Activated T-cell treated with anti-CD3 and anti-CD28 coated beads for 1 hour (primary cell): ENCODE measurements at places on chromosomes 11 and 22.
A peak's percentile ranks its signal among the peaks of the same experiment; 100 is the strongest.

GRCh38 chr11:71221821-71222220, 30.6 kb downstream of the SHANK2 start:
- no peak for DNase-seq

GRCh38 chr11:117170210-117170609, 8.3 kb upstream of the SIDT2 start:
- no peak for DNase-seq

- no peak for DNase-seq
These were observed 453.4 kb downstream of the TBC1D22A start for GRCh38 chr22:47215851-47216250.

GRCh38 chr11:8512547-8512946, 81.5 kb downstream of the STK33 start:
- no peak for DNase-seq

- DNase-seq: no peak
These were observed 12.2 kb upstream of the MMP12 start for GRCh38 chr11:102886999-102887398.

DNA sequence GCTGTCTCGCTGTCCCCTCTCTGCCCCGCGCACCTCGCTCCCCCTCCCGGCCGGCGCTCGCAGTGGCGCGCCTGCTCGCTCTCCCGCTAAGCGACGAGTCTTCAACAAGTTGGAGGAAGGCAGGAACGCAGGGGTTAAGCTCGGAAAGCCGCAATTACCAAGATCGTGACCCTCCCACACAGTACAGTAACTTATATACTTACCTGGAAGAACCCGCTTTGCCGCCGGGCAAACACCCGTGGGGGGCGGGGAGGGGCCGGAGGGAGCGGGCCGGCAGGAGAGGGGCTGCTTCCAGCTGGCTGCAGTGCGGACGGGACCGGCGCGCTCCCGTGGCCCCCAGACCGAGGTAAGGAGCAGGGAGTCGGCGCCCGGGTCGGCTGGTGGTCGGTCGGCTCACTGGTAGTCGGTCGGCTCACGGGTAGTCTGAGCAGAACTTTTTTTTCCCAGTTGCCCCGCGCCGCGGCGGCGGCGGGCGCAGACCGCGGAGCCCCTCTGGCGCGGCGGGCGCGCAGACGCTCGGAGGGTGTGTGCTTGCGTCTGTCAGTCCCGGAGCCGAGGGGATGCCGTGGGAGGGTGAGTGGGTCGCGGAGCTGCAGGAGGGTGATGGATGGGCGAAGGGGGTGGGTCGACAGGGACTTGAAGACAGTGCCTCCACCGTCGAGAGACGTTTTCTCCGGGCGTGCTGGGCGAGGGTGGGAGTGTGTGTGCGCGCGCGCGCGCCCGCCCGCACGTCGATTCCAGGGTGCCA, 101.2 kb upstream of the HSD17B12 start:
- DNase-seq: no peak

GRCh38 chr22:23315341-23315917, 135.1 kb downstream of the BCR start:
- DNase-seq: peak; percentile 43

DNA sequence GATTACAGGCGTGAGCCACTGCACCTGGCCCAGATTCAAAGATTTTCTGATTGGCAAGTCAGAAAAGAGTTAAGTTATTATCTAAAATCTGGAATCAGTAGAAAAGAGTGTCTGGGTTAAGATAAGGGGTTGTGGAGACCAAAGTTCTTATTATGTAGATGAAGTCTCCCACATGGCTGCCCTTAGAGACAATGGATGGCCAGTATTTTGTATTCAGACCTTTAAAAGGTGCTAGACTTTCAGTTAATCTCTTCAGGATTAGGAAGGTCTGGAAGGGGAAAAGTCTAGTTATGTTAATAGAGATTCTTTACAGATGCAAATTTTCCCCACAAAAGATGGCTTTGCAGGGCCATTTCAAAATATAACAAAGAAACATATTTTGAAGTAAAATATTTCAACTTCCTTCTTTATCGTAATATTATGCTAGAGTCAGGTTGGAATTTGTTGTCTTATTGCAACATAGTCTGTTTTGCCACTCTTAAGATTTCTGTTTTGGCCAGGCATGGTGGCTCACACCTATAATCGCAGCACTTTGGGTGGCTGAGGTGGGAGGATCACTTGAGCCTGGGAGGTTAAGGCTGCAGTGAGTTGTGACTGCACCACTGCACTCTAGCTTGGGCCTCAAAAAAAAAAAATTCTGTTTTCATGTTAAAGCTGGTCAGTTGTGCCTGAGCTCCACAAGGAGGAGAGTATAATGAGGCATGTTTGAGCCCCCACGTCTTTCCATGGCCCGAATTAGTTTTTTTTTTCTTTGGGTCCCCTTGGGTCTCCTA, 14.0 kb downstream of the GRAMD1B start:
- no peak for DNase-seq

DNA sequence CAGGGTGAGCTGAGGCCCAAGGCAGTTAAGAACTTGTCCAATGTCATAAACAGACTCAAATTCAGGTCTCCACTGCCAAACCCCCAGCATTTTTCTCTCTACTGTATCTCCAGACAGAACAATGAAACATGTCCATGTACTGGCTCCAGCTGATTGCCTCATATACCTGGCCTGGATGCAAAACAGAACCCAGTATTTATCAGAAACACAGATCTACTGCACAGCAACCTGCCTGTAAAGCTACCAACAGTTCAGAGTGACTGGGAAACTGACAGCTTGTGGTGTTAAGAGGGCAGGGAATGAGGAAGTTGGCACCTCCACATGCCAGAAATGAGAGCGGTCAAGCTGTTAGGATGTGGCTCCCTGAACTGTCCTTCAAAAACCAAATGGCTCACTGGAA, 41.6 kb downstream of the C11orf71 start:
- no peak for DNase-seq

DNA sequence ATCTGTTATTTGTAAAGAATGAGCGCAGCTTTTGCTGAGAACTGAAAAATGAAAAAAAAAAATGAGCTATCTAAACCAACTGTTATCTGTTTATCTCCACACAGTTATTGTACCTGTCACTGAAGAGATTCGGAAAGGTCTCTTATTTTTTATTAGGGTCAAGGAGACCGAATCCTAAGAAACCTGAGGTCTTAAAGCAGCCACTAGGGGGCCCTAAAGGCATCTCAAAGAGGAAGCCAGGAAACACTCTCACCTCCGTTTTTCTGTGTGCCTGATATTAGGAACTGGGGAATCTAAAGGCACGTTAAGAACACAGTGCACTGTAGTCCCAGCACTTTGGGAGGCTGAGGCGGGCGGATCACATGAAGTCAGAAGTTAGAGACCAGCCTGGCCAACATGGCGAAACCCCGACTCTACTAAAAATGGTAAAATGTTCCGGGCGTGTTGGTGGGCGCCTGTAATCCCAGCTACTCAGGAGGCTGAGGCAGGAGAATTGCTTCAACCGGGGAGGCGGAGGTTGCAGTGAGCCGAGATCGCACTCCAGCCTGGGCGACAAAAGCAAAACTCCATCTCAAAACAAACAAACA, 3.5 kb upstream of the LARGE1 start:
- no peak for DNase-seq

DNA sequence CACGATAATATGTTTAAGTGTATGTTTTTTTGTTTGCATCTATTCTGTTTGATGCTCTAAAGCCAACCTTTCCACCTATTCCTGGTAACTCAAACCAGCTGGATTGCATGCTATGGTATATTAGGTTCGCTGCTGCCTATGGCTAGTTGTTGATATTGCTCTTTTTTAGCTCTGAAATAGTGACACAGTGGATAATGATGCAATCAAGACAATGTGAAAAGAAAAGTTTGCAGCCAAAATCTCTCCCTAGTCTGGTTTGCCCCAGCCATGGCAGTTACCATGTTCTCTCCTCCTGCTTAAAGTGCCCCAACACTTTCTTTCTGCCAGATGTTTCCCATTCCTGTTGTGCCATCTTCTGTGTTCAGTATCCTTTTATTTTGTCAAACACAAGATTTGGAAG, 269.7 kb downstream of the DYNC2H1 start:
- no peak for DNase-seq

DNA sequence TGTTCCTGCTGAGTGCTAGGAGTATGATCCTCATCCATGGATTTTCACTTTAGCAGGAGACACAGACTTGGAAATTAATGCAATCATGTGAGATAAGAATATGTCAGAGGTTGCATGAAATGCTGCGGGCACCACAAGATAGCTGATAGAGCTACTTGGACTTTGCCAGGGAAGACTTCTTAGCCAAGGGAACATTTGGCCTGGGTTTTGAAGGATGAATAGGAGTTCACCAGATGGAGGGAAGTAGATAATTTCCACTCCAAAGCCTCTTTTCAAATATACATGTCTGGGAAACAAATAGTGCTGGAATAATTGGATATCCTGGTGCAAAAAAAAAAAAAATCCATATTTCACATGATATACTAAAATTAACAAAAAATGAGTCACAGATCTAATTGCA, 44.2 kb downstream of the MYO18B start:
- no peak for DNase-seq

GRCh38 chr11:29616611-29617010, 400.2 kb downstream of the KCNA4 start:
- no peak for DNase-seq

GRCh38 chr22:49872347-49872746, 18.7 kb downstream of the ZBED4 start:
- no peak for DNase-seq

GRCh38 chr22:37054600-37055365, 3.2 kb downstream of the KCTD17 start:
- no peak for DNase-seq

- no peak for DNase-seq
These were observed 18.3 kb downstream of the CYTH4 start for GRCh38 chr22:37300551-37301017.

- DNase-seq: no peak
These were observed 431.9 kb upstream of the ANO5 start for GRCh38 chr11:21761000-21761399.

DNA sequence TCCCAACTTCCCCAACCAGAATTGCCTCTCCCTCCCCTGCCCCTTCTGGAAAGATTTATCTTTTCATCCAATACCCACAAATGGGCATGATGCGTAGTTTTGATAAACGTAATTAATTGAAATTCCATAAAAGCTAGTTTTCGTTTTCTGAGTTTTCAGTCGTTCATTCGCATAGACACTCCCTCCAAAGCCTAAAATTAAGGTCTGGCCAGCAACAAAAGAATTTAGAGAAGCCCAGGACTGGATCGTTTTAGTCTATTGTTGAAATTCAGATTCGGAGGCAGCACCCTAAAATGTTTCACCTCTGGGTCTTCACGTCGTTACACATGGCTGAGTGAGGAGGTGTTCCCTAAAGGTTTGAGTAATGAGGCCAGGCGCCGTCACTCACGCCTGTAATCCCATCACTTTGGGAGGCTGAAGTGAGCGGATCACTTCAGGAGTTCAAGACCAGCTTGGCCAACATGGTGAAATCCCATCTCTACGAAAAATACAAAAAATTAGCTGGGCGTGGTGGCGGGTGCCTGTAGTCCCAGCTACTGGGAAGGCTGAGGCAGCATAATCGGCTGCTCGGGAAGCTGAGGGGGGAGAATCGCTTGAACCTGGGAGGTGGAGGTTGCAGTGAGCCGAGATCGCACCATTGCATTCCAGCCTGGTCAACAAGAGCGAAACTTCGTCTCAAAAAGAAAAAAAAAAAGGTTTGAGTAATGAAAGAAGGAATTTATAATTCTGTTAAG, 589 bp upstream of the NDUFC2 start:
- no peak for DNase-seq

GRCh38 chr11:88644724-88645123, 307.2 kb upstream of the CTSC start:
- DNase-seq: no peak

GRCh38 chr11:27234961-27235360, 128.1 kb downstream of the CCDC34 start:
- DNase-seq: no peak

GRCh38 chr11:132278801-132279574, 908.6 kb downstream of the NTM start:
- no peak for DNase-seq

- no peak for DNase-seq
These were observed 113.7 kb downstream of the FEZ1 start for GRCh38 chr11:125382314-125382791.

- DNase-seq: no peak
These were observed 52.3 kb downstream of the SGSM3 start for GRCh38 chr22:40422558-40423309.

DNA sequence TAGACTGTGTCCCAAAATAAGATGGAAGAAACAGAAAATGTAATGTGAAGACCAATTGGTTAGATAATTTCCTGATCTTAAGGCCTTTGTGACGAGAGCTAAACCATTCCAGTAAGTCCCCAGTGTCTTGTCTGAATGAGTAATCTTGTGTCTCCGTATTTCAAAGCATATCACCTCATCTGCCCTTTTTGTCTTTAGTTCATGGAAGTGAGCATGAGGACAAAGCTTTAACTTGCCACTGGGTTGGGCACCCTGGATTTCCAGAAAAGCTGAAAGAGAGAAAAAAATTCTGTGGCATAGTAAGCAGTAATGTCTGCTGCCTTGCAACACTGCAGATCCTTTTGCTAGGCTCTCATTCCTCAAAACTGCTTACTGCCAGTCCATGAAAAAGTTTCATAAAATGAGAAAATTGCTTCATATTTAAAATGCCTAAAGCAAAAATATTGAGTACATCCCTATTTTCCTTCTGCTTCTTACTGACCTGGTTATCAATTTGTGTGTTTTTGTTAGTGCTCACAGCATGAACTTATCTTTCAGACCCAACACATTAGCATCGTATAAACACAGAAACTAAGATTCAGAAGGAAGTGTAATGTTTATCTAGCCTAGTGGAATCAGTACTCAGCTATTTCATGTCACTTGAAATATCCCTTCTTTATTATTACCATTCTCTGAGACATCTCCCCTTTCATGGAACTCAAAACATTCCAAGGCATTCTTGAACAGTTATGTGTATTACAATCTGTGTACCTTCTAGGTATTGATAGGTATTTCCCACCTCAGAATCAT, 5.3 kb downstream of the CASP12 start:
- DNase-seq: no peak

DNA sequence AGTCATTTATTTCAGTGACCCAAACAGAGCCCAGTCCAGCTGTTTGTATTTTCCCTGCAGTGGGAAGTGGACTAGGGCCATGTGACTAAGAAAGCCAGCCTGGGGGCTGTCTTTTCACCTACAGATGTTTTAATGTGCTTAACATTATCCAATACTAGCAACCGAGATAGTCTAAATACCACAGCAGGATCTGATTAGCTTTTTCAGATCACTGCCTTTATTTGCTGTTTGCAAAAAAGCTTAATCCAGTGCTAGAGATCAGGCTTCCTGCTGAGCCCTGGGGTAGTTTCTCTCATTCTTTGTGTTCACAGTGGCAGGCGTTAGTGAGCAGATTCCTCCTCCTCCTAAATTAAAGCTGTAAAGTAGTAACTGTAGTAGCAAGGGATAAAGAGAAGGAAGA, 35.0 kb downstream of the ZC3H12C start:
- DNase-seq: no peak

GRCh38 chr22:45629469-45630089, 42.1 kb upstream of the ATXN10 start:
- no peak for DNase-seq

DNA sequence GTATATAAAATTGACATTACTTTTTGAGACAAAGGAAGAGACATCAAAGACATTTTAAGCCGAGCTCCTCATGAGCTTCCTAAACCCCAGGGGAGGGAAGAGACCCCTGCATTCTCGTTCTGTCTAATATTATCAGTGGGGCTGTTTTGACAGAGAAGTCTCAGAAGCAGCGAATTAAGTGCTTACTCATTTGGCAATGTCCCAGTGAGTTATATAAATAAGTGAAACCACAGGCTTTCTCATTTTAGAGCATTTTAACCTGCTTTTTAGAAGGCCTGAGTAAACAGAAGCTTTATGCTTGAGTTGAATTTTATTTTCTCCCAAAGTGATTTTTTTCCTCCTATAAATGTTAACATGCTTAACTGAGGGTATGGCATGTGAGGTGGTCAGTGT, 23.2 kb upstream of the C1QTNF4 start:
- no peak for DNase-seq
